NCI-H2081 treated with DMSO at 0.1 percent for 48 hours (cell line): ENCODE measurements at places on chromosomes 11 and 22.

DNA sequence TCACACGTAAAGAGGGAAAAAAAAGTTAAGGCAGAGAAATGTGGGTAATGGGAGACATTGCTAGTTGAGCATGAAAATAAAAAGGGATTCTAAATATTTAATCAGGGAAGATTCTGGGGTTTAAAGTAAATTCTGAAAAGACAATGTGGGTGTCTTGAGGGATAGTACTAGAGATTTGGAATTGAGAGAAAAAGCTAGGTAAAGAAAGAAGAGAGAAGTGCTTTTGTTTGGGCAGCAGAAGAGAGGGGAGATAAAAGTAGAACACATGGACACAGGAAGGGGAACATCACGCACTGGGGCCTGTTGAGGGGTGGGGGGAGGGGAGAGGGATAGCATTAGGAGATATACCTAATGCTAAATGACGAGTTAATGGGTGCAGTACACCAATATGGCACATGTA, 3.5 kb upstream of the YPEL4 start:
- DNase-seq: no peak

DNA sequence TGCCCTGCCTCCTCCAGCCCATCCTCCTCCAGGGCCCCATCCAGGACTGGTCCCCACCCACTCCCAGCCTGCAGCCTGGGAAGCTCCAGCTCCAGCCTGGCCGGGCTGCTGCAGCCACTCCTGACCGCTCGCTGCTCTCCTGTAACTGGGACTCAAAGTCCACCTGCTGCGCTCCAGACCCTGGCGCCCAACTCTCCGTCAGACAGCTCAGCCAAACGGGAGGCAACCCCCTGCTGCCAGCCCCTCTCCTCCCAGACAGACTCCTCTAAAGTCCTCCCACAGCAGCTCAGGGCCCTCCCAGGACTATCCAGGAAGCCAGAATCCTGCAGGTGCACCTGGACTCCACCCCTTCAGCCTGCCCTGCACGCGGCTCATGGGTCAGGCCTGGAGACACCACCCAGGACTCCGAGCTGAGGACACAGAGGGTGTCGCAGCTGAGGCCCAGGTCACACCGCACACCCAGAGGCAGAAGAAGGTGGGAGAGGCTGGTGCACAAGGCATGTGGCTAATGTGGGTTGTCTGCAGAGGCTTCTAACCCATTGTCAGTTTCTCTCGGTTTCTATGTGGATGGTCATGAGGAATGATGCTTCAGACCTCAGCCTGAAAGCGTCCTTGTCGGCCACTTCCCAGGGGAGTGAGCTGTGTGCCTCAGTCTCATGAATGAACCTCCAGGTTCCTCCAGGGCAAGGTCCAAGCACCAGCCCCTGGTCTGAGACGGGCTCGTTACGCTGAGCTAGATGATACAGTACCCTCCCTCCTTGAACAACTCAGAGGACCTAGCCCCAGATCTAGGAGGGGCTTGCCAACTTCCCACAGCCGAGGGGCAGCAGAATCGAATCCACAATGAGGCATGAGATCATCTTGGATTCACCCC, 1514.8 kb downstream of the TBC1D22A start:
- no peak for DNase-seq

DNA sequence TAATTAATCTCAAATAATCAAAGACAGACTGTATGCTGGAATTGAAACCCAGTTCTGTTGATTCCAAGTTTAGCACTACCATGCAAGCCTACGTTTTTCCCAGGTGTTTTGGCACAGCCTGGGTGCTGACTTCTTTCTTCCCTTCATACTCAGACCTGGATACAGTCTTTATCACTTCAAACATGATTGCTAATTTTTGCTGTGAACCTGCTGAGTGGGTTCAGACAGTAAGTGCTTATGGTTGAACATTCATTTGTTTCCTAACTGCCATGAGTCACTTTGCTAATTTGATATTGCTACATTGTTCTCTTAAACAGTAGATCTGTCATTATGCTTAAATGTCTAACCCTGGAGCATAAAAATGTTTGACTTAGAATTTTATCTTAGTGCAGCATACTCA, 12.2 kb downstream of the PAAF1 start:
- no peak for DNase-seq

- DNase-seq: no peak
These were observed 49.9 kb downstream of the MAML2 start for GRCh38 chr11:96293109-96293508.

- no peak for DNase-seq
These were observed 1047.7 kb downstream of the BRD1 start for GRCh38 chr22:48779661-48780596.

DNA sequence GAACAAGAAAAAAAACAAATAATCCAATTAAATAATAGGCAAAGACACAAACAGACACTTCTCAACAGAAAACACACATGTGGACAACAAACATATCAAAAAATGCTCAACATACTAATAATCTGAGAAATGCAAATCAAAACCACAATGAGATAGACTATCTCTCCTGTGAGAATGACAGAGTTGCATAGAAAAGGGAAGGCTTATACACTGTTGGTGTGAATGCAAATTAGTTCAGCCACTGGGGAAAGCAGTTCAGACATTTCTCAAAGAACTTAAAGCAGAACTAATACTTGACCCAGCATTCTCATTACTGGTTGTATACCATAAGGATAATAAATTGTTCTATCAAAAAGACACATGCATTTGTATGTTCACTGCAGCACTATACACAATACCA, 637.8 kb upstream of the LUZP2 start:
- no peak for DNase-seq

DNA sequence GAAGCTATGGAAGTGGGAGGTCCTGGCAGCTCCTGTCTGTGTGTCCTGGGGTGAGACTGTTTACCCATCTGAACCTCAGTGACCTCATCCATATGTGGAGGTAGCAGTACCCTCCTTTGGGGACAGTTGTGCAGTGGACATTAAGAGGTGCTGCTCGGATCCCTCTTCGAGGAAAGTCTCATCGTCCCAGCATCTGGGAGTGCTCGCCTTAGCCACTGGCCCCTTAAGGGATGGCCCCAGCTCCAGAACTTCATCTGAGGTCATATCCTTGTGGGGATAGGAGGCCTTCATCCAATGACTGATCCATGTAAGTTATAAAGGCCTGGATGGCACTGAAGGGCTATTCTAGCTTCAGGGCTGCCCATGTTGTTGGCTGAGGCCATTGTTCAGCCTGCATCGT, 538.1 kb downstream of the MIAT start:
- no peak for DNase-seq

GRCh38 chr11:70019576-70020011, 58.5 kb upstream of the ANO1 start:
- DNase-seq: no peak

- DNase-seq: no peak
These were observed 2.8 kb downstream of the KRTAP5-6 start for GRCh38 chr11:1699771-1700170.

DNA sequence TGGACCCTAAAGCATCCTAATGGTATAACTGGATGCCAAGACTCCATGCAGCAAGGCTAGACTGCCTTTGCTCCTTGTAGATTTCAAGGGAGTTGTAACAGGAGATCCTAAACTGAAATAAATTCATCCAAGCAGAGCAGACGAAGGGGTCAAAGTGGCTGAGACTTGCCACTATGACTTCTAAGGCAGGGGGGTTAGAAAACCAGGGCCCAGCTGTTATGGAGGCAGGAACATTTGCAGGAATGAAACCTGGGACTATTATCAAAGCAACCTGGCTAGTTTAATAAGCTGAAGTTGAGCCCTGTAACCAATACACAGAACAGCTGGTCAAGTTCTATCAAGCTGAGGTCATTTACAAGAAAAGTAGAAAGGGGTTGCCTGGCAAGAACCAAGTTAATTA, 122.2 kb upstream of the TRPC6 start:
- DNase-seq: no peak

GRCh38 chr11:17531636-17532113, 12.5 kb downstream of the USH1C start:
- no peak for DNase-seq

DNA sequence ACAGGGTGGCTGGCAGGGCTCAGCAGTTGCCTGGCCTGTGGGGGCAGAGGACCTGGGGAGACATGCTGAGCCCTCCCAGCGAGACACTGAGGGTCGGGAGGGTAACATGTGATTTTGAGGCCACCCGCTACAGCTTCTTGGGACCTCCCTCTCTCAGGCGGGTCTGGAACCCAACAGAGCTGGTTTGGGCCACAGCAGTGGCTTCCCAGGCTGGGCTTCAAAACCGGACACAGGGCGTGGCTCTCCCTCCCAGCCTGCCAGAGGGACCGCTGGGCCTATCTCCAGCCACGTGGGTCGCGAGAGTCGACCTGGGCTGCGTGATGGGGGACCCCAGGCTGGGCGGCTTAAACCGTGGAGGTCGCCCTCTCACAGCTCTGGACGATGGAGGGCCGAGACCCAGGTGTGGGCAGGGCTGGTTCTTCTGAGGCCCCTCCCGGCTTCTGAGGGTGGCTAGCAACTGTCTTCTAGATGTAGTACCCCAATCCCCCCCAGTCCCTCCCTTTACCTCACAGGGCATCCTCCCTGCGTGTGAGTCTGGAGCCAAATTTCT, 91.7 kb downstream of the KCNQ1 start:
- DNase-seq: no peak

GRCh38 chr11:125343086-125343717, 152.9 kb downstream of the FEZ1 start:
- DNase-seq: no peak

DNA sequence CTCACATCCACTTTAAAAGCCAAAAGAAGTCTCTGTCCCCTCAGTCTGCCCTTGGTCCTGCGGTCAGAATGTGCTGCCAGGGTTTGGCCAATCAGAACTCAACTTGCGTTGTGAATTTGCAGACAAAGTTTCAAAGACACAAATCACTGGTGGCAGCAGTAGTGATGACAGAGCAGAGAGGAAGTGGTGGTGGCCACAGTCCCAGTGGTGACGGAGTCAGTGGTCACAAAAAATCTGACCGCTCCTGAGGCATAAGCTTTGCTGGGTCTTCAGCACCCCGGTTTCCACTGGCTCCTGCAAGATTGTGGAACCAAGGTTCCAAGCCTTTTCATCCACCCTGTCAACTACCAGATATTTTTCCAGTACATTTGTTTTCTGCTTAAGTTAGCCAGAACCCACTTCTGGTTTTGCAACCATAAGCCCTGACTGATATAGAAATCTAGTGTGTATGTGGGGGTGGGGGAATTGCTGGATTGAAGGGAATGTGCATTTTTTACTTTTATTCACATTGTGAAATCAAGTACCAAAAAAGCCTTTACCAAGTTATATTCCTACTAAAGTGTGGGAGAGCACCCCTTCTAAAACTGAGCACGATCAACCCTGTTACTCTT, 112.3 kb downstream of the TMPRSS5 start:
- no peak for DNase-seq

- no peak for DNase-seq
These were observed 48.4 kb downstream of the COMMD9 start for GRCh38 chr11:36240801-36241200.

GRCh38 chr11:12243911-12244550, 133.3 kb upstream of the PARVA start:
- no peak for DNase-seq

DNA sequence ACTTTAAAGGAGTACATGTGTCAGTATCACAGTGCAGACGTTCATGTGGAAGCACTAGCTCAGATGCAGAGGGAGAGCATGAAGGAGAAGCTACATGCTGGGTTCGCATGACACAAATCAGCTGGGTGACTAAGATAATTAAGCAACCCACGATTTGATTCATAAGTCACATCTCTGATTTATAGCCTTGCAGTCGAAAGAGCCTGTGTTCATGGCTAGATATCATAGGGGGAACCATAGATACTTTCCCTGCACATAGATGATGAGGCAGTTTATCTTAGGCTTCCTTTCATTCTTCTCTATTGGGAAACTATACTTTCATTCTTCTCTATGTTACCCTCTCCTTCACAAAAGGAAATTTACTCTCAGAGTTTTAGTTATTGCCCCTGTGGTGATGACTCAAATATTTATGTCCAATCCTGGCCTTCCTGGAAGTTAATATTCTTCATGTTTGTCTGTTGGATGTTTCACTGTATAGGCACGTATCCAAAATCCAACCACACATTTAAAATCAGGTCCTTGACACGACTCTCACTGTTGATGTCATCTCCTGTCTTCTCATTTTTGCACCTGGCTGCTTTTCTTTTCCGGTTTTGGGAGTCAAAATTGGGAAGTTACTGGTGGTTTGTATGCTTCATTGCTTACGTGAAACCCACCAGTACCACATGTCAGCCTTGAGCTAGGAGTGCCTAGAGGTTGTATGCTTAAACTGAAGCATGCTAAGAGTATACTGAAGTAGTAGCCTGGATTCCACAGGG, 56.3 kb upstream of the SLC5A12 start:
- no peak for DNase-seq

GRCh38 chr22:27224485-27225374, 567.3 kb downstream of the MIAT start:
- no peak for DNase-seq

GRCh38 chr22:38865201-38866023, 6.6 kb downstream of the CBX6 start:
- DNase-seq: no peak

DNA sequence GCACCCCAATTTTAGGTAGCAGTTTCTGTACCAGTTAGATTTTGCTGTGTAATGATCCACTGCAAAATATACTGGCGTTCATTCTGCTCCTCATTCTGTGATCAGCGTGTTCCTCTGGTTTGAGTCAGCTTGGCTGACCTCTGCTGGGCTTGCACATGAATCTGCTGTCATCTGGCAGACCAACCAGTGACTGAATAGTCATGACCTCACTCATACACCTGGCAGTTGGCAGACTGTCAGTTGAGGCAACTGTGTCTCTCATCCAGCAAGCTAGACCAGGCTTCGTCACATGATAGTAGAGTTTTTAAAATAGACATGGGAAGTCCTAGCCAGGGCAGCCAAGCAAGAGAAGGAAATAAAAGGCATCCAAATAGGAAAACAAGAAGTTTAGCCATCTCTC, 316.3 kb upstream of the LARGE1 start:
- DNase-seq: no peak

- no peak for DNase-seq
These were observed 149.4 kb downstream of the BRD1 start for GRCh38 chr22:49678137-49678841.

DNA sequence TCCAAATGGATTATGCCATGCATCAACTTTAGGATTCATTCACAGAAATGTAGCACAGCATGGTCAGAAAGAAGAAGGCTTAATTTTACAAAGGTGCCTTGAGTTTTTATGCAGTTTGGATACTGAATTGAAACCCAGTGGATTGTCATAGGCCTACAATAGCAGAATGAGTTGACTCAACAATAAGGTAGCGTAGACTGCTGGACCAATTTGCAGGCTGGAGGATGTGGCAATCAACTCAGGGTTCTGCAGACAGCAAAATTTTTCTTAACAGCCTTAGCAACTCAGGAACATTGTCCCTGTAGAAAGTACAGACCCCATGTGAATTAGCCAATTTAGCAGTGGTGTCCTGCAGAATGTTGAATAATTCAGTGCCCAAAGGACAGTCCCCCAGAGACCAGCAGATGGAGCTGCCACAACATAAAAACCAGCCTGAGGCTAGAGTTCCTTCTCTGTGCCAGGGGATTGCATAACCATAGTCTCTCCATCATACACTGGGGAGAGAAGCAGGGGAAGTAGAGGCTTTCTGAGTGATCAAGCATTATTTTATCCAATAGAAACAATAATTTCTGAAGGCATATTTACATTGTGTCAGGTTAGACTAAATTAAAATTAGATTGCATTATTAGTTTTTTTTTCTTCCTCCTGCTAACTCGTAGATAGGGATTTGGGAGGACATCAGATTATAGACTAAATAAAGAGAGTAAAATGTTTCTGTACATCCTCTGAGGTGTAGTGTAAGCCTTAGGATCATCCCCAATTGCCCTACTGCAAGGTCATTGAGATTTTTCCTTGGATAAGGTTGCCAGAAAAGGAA, 20.3 kb upstream of the MRPL17 start:
- DNase-seq: no peak

GRCh38 chr11:78868563-78868962, 293.9 kb upstream of the NARS2 start:
- no peak for DNase-seq
